ENCODE measurements at places on chromosomes 6 and 20.
A peak's percentile ranks its signal among the peaks of the same experiment; 100 is the strongest.

DNA sequence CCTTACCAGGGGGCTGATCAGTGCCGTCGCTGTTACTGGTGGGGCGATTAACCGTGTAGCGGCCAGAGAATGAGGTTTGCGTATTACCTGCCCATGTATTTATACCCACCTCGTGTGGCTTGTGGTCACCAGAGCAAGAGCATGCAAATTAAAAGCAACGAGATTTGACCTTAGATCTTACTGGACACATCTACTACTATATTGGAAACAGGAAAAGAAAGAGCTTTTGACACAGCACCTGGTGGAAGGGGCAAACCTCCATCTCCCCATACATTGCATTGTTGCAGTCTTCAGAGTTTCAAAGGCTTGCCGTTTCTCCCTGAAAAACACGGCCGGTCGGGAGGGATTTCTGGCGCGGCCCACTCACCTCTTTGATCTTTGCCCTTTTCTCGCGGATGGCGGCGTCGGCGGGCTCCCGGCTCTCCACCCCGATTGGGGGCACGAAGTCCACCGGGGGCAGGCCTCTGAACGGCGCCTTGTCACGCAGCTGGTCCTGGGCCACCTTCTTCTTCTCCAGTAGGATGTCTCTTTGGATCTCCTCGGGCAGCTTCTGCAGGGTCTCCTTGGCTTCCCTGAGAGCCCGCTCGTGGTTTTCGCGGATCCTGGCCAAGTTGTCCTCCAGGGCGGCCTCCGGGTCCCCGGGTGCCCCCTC, 1.3 kb downstream of the MAN1A1 start:
- no peak for DNase-seq

- no peak for DNase-seq
Observed at GRCh38 chr20:16615199-16615598, 42.0 kb upstream of the KIF16B start.

GRCh38 chr6:113488061-113488460, 369.1 kb upstream of the MARCKS start:
- DNase-seq, result no peak

DNA sequence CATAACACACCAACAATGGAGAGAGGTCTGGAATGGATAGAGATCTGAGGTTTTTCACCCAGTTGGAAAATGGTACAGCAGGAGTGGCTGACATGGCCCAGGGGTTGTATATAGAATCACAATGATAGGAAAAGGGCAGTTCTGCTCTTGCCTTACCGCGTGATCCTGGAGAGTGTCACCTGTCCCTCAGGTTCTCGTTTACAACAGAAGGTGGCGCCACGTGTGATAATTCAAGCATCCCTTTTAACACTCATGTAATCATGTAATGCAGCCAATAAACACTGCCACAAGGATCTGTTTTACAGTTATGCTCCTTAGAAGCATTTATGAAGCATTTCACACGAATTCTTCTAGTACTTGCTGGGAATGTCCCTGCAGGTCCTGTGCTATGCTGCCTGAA, 12.9 kb upstream of the WFDC2 start:
- DNase-seq, result peak; percentile 42

- no peak for DNase-seq
Observed at GRCh38 chr6:11632795-11633511, 95.4 kb downstream of the TMEM170B start.

GRCh38 chr6:49499126-49499525, 597 bp upstream of the GLYATL3 start:
- DNase-seq, result no peak

GRCh38 chr6:166977621-166978525, 21.3 kb upstream of the CEP43 start:
- DNase-seq, result no peak

DNA sequence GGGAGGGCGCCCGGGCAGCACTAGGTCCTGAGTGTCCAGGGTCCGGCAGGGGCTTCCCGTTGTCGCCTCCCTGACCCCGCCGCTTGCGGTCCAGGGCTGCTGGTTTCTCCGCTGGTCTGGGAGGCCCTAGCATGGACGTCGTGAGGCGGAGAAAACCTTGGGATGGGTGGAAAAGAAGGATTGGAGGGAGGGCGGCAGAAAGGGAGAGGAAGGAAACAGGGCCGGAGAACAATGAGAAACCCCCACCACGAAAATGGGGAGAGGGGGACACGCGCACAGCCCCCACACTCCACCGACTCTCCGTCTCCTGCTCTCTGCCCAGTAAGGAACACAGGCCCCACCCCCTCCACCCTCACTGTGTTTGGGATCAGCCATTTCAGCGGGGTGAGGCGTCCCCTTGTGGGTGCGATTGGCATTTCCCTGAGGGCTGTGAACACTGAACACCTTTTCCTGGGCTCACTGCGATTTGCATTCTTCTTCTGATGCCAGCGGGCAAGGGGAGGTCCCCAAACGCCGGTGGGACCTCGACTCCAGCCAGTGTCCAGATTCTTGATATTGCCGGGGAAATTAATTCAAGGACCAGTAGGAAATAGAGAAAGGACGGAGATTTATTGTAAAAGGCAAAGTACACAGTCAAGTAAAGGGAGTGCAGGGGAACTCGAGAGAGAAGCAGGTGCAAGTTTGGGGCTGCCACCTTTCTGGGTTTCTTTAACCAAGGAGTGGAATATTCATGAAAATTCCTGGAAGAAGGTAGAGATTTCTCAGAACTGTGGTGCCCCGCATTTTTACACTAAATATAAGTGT, 3.3 kb upstream of the RAET1G start:
- peak; percentile 76 for DNase-seq

DNA sequence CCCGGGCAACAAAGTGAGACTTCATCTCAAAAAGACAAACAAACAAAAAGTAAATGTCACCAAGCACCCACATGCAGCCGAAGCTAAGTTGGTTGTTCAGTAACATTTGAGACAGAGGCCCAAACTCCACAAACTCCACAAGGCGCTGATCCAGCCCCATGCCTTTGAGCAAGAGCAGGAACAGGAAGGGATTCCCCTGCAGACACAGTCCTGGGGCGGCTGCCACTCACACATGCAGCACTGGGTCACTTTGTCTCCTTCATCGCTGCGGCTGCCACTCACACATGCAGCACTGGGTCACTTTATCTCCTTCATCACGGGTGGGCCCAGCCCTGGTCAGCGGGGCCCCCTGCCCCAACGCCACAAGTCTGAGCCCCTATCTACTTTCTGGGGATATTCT, 246.9 kb upstream of the RREB1 start:
- no peak for DNase-seq

- no peak for DNase-seq
Observed at GRCh38 chr6:73640179-73640750, 13.5 kb downstream of the SLC17A5 start.

DNA sequence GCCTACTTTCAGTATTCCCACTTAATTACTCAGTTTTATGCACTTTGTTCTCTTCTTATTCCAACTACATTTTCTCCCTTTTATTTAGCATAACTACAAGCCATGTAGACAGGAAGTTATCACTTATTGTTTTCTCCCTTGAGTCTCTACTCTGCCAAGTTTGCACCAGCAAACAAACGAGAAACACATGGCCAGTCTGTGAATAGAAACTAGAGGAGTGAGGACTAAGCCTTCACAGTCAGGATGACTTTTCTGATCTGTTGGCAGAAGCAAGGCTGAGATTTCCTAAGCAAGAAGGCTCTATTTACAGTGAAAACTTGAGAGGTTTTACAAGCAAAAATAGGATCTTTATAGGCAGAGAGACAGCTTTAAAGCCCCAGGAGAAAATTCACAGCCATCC, 69.8 kb upstream of the TINAG start:
- no peak for DNase-seq

DNA sequence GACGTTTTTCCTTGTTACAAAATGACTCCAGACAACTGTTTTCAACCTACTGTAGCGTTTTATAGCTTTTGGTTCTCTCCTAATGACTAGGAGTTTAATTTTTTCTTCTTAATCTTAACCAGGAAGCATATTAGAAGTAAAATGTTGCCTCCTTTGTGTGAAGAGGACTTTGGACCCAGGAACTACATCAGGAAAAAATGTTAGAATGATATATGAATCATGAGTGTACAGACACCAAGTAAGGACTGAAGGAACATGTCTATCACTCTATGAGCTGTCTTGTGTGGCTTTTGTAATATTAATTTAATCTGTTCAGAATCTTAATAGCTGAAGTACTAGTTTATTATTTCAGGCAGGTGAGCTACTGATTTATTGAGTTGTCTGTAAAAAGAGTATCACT, 71.0 kb upstream of the MARCKS start:
- no peak for DNase-seq

DNA sequence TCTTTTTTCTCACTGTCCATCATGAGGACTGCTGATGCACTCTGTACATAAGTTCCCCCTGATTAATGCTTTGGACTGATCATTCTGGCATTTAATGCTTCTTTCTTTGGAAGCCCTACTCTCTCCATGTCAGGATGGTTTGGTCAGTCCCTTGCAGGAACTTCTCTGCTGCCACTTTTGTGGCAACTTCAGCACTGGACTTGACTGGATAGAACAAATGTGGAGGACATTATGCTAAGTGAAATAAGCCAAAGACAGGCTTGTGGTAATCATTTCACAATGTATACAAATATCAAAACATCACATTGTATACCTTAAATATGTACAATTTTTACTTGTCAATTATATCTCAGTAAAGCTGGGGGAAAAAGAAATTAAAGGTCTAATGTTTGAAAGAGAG, 12.2 kb upstream of the BRPF3 start:
- DNase-seq, result no peak

- no peak for DNase-seq
Observed at GRCh38 chr6:146359131-146359530, 184.5 kb upstream of the RAB32 start.

GRCh38 chr6:170090561-170090960, 200.3 kb downstream of the DLL1 start:
- DNase-seq, result no peak

DNA sequence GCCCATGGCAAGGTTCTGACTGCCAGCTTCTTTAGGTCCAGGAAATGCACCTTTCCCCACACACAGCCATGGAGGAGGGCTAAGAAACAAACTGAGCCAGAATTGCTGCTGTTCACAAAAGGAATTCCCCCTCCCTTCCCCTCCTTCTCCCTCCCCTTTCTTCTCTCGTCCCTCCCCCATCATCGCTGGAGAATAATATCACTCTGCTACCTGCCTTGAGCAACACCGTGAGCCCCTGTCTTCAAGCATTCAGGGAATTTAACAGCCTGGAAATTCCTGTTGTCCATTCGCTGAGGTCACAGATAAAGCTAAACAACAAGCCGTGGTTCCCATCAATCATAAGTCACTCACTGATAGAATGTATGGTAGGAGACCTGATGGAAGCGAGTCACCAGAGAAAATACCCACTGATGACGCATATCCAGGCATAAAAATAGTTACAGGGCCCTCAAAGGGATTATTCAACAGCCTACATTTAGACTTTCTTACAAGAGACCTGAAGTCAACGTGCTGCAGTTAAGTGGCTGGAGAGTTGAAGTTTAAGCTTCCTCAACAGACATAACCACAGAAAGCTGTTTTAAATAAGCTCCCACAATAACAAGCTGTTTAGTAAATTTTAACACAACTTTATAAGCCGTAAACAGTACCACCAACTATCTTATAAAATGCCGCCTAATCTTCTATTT, 59.7 kb downstream of the HIVEP2 start:
- DNase-seq, result no peak

DNA sequence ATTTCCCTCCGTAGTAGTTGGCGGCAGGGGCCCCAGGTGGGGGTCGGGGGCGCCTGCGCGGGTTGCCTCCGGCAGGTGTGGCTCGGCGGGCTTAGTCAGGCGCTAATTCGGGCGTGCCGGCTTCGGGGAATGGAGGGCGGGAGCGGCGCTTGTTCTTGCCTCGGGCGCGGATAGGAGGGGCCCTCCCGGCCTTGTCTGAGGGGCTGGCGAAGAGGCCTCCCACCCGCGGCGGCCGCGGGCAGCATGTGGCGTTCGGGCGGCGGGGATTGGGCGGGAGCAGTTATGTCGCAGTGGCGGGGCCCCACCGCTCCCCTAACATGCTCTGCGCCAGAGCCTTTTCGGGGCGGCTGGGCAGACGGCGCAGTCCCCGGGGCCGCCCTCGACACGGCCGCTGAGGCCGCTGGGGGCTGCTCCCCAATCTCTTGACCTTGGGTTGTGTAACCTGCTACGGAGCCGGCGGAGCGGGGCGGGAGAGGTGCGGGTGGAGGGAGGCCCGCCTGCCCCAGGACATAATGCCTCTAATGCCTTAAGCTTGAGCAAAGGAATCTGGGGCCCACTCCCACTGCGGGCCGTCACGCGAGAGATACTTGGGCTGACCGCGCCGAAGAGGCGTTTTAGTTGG, 1.1 kb downstream of the AMD1 start:
- DNase-seq, result no peak

- no peak for DNase-seq
Observed at GRCh38 chr6:21694168-21694567, 100.6 kb downstream of the SOX4 start.

DNA sequence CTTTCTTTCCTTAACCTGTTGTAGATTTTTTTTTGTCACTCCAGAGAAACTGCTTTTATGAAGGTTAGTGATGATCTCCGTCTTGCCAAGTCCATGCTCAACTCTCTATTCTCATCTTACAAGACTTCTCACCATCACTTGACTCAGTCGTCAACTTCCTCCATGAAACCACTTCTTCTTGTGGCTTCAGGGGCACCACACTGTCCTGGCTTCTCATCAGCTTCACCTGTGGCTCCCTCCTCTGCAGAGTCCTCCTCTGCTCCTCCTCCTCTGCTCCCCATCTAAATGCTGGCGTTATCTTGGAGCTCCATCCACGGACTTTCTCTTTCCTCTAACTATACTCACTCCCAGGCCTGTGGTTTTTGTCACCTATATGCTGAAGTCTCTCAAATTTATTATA, 187.5 kb downstream of the BACH2 start:
- DNase-seq, result no peak

- no peak for DNase-seq
Observed at GRCh38 chr6:87754828-87755227, 52.8 kb upstream of the AKIRIN2 start.

DNA sequence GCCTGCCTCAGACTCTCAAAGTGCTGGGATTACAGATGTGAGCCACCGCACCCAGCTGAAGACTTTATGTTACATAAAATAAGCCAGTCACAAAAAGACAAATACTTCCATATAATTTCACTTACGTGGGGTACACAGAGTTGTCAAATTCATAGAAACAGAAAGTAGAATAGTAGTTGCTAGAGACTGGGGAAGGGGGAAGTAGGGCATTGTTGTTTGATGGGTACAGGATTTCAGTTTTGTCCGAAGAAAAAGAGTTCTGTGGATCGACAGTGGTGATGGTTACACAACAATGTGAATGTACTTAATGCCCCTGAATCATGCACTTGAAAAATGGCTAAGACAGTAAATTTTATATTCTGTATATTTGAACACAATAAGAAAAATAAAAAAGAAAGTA, 41.6 kb upstream of the ANKEF1 start:
- DNase-seq, result no peak

GRCh38 chr20:50472693-50473664, 37.2 kb upstream of the PTPN1 start:
- no peak for DNase-seq

- DNase-seq, result no peak
Observed at GRCh38 chr20:46030284-46031013, 1.4 kb downstream of the SLC12A5 start.

GRCh38 chr20:51583073-51583472, 40.6 kb upstream of the NFATC2 start:
- DNase-seq, result no peak

Measured in NCI-H1092 (cell line).